ENCODE measurements at places on chromosomes 13 and 19.

GRCh38 chr19:4803736-4804695 lies 12.5 kb downstream of the FEM1A start:
- peak; percentile 11 for DNase-seq

DNA sequence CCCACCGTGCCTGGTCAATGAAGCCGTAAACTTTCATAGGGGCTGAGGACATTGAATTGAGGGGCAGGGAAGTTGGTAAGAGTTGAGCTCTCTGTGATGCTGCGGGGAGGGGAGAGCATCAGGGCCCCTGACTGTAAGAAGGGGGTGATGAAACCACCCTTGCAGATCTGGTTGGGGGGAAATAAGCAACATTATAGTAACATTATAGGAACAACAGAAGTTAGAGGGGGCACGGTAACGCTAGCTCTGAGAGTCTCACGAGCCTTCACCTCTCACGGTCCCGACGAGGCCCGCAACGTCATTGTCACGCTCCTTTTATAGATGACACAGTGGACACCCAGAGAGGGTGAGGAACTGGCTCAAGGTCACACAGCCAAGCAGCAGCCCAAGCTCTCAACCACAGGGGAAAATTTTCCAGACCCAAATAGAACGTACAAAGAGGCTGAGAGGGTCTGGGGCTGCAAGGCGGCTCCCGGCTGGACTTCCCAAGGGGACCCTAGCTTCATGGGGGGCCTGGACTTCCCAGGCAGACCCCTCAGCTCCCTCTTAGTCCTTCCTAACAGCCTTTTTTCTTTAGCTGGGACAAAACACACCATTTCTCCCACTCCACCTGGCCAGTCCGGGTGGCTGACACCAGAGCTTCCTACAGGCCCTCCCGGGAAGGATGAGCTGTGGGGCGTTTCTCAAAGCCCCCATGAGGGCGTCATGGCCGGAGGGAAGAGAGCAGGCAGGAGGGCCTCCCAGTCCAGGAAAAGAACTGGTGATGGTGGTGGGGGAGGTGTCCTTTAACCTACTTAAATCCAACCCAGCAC lies 4.1 kb downstream of the TLE5 start:
- DNase-seq: no peak

GRCh38 chr13:30966101-30966500 lies 33.6 kb downstream of the TEX26 start:
- DNase-seq: no peak

GRCh38 chr19:36605101-36605876 lies at the start of gene ZNF382:
ZNF382 (plus strand) TSS chr19:36605313; CDS start chr19:36609915, 4,602 bp downstream.
- DNase-seq: peak; percentile 85

GRCh38 chr13:110250258-110250891 lies 56.6 kb downstream of the COL4A1 start:
- DNase-seq: no peak

- no peak for DNase-seq
Observed at GRCh38 chr13:41919031-41919740, 41.7 kb downstream of the VWA8 start.

- DNase-seq: no peak
Observed at GRCh38 chr13:65593298-65593874, 1636.8 kb downstream of the PCDH9 start.

GRCh38 chr19:44808463-44809371 lies at the start of gene BCAM:
BCAM (plus strand) TSS chr19:44809103; CDS start chr19:44809125, 22 bp downstream.
- no peak for DNase-seq

GRCh38 chr13:100818711-100819110 lies 144.1 kb upstream of the TMTC4 start:
- no peak for DNase-seq

- DNase-seq: no peak
Observed at GRCh38 chr19:51120160-51120559, 4.5 kb upstream of the SIGLEC9 start.

DNA sequence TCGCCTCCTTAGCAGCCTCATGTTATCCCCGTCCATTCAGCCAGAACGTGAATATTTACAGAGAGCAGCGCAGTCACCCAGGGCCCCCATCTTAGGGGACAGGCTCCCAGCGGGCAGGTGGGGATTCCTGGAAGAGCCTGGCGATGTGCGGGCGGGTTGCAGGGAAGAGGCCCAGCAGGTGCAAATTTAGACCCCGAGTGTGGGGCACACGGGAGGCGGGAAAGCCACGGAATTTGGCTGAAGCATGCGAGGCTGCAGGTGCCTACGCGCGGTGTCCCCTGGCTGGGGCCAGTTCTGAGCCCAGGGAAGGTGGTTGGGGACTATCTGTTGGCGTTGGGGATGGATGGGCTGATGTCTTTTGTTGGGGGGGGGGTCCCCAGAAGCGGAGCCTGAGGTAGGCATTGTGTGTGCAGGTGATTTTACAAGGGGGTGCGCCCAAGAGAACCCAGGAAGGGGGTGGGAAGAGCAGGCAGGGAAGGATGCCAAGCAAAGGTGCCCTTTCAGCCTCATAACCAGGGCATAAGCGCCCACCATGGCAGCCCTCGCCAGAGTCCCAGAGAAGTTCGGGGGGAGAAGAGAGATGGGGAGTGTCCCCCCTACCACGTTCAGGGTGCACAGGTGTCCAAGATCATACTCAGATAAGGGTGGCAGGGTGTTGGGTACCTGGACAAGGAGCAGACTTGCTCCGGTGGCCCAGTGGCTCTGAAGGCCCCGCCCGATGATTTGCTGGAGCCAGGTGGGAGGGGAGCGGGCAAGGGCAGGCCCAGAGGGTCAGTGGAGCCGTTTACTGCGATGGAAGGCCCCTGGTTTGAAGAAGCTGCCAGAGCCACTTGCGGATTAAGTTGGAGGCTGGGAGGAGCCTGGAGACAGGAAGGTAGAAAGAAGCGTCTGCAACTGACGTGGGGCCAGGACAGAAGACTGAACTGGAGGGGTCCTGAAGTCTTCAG lies 1.2 kb downstream of the TPGS1 start:
- DNase-seq: no peak

GRCh38 chr13:112764864-112765561 lies 75.2 kb downstream of the ATP11A start:
- no peak for DNase-seq

- no peak for DNase-seq
Observed at GRCh38 chr13:44237276-44237767, 136.3 kb upstream of the SERP2 start.

DNA sequence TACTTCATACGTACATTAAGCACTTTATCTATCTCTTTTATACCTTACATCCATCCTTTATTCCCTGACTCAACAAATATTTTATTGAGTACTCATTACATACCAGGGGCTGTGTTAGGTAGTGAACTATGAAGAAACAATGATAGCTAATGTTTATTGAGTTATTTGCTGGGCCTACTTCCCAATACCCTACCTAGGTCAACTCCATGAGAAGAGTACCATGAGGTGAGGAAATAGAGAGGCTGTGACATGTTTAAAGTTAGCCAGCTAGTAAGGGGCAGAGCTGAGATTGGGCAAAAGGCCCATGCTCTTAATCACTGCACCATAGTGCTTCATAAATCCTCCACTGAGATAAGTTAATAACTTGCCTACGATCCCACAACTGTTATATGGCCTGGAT lies 79.9 kb downstream of the FREM2 start:
- DNase-seq: no peak

GRCh38 chr13:39038569-39039030 lies 344 bp downstream of the NHLRC3 start:
- no peak for DNase-seq

DNA sequence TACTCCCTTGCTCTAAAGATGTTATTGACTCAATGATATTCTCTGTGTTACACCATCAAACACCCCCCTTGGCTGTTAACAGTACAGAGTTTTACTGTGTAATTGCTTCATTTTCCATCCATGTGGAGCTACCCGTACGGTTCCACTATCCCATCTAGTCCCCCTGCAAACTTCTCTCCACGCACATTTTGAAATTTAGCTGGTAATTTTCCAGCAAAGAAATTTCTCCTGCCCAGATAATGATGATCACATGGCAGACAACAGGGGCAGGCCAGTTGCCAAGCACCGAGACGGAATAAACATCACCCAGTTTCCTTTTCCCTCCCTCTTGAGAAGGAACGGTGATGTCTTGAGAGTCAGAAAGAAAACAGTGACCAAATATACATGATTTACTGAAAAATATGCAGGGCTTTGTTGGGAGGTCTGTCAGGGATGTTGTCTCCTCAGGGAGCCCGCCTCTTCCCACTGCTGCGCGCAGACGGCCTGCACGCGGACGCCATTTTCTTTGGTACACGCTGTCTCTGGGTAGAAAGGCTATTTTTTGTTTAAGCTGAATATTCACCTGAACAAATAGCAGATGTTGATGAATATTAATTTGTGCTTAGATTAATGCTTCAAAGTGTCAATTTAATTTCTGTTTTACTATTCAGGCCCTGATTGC lies 109.9 kb downstream of the OLFM4 start:
- DNase-seq: no peak

DNA sequence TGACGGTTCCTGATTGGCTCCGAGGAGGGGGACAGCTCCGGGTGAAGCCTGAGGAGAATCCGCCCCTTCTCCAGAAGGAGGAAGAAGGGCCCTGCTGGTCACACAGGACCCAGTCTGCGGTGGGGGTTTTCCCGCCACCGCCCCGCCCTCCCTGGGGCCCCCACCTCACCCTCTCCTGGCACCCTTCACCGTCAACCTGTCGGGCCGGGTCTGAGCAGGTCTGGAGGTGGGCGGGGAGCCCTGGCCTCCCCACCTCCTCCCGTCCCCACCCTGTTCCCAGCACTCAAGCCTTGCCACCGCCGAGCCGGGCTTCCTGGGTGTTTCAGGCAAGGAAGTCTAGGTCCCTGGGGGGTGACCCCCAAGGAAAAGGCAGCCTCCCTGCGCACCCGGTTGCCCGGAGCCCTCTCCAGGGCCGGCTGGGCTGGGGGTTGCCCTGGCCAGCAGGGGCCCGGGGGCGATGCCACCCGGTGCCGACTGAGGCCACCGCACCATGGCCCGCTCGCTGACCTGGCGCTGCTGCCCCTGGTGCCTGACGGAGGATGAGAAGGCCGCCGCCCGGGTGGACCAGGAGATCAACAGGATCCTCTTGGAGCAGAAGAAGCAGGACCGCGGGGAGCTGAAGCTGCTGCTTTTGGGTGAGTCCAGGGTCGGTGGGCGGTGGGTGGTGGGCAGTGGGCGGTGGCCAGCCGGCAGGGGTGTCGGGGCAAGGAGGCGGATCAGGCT lies at the start of gene GNA15:
Gene GNA15, plus strand, starts transcription at position 73 of the 723 bp plus-strand sequence. Its CDS starts 418 bp downstream, at position 491.
- no peak for DNase-seq
